Right lobe of liver (tissue), 6 donors: ENCODE measurements at places on chromosomes 2 and 18.
A peak's percentile ranks its signal among the peaks of the same experiment; 100 is the strongest.

DNA sequence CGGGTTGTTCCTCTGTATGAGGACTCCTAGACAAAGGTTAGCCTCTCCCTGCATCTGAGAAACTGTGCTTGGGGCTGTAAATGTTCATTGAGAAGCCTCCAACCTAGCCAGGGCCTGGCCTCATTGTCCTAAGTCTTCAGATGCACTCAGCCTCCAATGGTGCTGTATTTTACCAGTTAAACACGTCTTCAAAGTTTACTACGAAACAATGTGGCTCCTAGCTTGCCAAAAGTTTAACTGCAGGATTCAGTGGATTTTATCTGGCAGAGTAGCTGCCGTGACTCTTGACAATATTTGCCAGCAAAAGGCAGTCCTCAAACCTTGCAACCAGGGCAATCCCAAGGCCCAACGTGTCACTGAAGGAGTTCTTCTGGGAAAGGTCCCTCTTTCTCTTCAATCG, 1.1 kb downstream of the PID1 start:
- peak overlapping the region; percentile 86 for H3K27ac ChIP-seq
- H3K36me3 ChIP-seq = no peaks in the 10 kb centered on the region
- H3K27me3 ChIP-seq = no peaks in the 10 kb centered on the region
- peak overlapping the region; percentile 84 for H3K4me3 ChIP-seq
- DNase-seq = no peak
- H3K4me1 ChIP-seq = no peaks in the 10 kb centered on the region

DNA sequence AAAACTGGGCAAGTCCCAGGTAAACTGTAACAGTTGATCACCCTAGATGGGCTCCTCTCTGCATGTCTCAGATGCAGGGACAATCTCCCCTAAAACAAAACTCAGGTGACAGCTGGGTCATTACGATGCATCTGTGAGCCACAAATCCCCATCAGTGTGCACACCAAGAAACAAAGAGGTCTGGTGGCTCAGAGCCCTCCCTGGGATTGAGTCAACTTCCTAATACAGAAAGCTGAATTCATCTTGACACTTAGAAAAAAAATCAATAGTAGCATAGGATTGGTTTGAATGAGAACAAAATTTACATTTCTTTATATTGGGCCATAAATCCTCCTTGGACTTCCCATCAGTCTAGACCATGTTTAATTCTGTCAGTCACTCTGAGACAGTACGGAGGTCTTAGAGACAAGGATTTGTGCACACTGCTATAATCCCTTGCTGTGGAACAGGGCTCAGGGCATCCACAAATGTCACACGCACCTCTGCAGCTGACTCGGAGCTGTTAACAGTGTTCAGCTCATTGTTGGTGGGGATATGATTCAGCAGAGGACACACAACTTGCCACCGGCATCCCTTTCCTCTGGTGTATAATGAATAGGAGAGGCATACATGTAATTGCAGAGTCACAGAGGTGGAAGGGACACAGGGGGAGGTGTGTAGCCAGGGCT, 44.5 kb upstream of the DAPL1 start:
- no peaks in the 10 kb centered on the region for H3K36me3 ChIP-seq
- no peak for DNase-seq
- no peaks in the 10 kb centered on the region for H3K4me1 ChIP-seq

DNA sequence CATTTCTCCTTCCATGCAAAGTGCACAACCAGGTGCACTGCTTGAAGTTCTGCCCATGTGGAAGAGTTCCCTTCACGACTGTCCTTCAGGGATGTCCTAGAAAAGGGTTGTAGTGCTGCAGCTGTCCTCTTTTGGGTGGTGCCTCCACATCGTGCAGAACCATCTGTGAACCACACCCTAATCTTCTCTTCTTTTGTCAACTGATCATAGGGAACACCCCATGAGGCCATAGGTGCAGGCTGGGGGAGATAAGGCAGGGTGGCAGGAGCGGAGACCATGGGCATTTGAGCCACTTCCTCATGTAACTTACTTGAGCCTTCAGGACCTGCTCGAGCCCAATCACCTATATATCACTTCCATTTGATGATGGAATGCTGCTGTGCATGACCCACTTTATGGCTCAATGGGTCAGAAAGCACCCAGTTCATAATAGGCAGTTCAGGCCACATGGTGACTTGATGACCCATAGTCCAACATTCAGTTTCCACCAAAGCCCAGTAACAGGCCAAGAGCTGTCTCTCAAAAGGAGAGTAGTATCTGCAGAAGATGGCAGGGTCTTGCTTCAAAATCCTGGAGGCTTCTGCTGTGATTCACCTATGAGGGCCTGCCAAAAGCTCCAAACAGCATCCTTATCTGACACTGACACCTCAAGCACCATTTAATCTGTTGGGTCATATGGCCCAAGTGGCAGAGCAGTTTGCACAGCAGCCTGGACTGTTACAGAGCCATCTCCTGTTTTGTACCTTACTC, 84.7 kb upstream of the CYRIA start:
- no peak overlapping the region for H3K27ac ChIP-seq
- H3K27me3 ChIP-seq = no peaks in the 10 kb centered on the region
- H3K36me3 ChIP-seq = no peaks in the 10 kb centered on the region
- no peak for DNase-seq

- no peak overlapping the region for H3K4me3 ChIP-seq
- no peaks in the 10 kb centered on the region for H3K36me3 ChIP-seq
- H3K27me3 ChIP-seq = no peaks in the 10 kb centered on the region
- DNase-seq = no peak
Measured at GRCh38 chr2:231583982-231584381, 8.7 kb upstream of the TEX44 start.
